ENCODE measurements at places on chromosomes 2 and 18.

DNA sequence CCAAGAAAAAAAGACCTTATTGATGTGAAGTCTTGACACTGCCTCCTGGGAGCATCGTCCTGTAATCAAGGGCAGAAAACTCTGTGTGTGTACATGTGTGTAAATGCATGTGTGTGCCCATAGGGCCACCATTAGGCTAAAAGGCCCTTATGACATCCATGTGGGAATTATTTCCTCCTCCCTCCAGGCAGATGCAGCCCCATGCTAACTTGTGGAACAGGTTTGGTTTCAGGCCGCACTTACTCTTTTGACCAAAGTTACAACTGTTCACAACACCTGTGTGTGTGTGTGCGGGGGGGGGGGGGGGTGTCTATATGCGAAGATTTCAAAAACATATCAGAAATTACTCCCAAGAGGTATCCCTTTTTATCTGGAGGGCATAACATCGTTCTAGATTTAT is 87.4 kb upstream of the SLC14A2 start:
- no peak for DNase-seq

DNA sequence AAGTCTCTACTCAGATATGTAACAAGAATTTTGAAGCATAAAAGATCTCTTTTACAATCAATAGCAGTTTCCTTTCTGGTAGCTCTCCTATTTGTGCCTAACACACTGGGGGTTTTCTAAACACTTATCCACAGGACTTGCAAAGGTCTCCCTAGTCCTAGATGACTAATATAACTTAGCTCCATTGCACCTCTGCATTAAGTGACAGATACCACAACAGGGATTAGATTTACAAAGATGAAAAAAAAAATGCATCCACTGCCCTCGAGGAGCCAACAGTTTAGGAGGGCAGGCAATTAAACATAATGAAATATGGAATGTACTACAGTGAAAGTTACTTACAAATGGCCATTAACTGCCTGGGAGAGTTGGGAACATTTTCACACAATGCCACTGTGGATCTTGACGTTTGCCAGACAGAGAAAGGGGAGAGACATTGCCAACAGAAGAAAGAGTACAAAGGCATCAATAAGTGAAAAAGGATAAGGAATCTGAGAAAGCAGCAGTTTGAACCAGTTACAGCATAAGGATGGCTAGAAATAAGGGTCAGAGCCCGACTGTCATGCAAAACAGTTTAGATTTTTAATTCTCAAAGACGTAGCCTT is 14.3 kb downstream of the PPP3R1 start:
- DNase-seq, result no peak

- DNase-seq, result no peak
Measured at GRCh38 chr18:63297687-63298399, 21.7 kb downstream of the BCL2 start.

DNA sequence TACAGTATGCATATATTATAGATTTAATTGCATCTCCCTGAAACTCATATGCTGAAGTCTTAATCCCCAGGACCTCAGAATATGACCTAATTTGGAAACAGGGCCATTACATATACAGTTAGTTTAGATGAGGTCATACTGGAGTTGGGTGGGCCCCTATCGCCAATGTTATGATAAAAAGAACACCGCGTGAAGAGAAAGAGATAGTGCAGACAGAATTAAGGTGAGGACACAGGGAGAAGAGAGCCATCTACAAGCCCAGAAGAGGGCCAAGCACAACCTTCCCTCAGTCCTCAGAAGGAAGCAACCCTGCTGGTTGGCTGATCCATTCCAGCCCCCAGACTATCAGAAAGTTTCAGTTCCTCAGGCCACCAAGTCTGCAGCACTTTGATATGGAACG is 311.9 kb upstream of the RAB6C start:
- no peak for DNase-seq

DNA sequence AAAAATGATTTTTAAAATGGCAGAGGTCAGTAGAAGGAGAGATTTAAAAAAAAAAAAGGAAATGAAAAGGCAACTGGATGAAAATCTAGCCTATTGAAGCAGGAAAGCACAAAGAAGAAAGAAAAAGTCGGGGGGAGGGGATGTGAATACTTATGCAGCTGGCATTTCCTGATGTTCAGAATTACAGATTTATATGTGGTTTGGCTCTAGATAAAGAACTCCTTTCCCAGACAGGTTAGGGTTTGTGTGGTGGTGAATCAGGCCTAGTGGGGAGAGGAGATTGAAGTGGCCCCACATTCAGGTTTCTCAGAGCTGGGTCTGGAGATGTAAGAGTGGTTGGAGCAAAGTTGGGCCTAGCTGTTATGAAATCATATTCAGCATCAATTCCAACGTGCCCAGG is 394.4 kb downstream of the FIGN start:
- DNase-seq, result no peak

- DNase-seq, result no peak
Measured at GRCh38 chr2:69605284-69605683, 38.3 kb downstream of the AAK1 start.

GRCh38 chr2:186946896-186947467 is 98.0 kb upstream of the ZSWIM2 start:
- DNase-seq, result no peak

DNA sequence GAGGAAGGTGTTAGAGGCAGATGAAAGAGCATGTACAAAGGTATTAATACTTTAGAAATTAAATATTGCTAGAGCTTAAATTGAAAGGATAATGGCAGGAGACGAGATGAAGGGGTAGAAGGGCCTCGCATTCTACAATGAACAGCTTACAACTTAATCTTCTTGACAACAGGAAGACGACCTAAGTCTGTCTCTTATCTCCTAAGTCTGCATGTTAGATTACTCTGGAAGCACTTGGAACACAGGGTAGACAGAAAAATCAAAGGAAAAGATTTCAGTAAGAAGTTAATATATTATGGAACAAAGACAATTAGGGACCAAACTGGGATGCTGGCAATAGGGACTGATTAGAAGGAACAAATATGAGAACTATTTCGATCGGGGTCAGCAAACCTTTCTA is 34.9 kb downstream of the SMC6 start:
- no peak for DNase-seq

GRCh38 chr18:72542984-72543356 is 1.2 kb downstream of the CBLN2 start:
- DNase-seq, result no peak

GRCh38 chr2:67414867-67415266 is 17.7 kb downstream of the ETAA1 start:
- DNase-seq, result no peak

- DNase-seq, result no peak
Measured at GRCh38 chr2:17124575-17125318, 393.5 kb downstream of the RAD51AP2 start.

- no peak for DNase-seq
Measured at GRCh38 chr2:229287823-229288222, 16.7 kb upstream of the PID1 start.

DNA sequence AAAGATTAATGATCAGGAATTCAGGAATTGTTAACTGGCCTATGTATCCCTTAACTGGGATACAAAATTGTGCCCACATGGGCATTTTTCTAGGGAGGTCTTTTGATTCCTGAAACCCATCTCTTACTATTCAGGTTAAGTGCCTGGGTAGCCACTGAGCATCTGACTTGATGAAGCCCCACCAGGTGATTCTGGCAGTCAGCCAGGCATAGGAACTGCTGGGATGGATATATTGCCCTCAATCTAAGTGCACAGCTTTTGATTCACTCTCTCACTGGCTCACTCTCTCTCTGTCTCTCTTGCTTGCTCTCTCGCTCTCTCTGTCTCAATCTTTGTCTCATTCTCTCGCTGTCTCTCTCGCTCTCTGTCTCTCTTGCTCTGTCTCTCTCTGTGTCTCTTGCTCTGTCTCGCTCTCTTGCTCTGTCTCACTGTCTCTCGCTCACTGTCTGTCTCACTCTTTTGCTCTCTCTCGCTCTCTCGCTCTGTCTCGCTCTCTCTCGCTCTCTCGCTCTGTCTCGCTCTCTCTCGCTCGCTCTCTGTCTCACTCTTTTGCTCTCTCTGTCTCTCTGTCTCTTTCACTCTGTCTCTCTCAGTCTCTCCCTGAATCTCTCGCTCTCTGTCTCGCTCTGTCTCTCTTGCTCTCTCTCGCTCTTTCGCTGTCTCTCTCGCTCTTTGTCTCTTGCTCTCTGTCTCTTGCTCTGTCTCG is 22.3 kb downstream of the INPP1 start:
- DNase-seq, result no peak

DNA sequence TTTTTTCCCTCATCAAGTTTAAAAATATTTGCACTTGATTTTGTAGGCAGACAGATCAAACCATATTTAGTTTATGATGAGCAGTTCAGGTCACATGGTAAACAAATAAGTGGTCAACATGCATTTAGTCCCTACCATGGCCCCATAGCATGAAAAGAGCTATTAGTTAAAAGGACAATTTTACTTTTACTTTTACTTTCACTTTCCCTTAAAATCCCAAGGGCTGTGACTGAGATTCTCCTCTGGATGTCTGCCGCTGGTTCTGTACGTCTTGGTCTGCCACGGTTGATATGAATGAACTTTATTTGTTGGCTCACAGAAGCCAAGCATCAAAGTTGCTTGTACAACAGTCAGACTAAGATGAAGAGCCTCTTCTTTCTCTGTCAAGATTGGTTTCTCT is 626.2 kb upstream of the CDH7 start:
- no peak for DNase-seq

DNA sequence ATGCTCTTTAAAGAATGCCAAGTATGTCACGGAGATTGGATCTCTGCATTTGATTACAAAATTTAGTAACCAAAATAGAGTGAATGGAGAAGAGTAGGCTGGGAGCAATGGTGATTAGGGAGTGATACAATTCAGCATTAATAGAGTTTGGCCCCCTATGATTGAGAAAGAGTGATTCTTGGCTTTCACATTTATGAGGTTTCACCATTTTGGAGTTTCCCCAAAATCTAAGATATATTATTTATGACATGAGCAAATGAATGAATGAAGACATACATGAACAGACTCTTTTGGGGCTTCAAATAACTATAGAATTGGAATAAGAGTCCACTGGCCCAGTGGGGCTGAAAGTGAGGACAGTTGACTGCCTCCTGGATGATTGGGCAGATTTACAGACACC is 255.2 kb downstream of the LPIN1 start:
- no peak for DNase-seq

Data from activated T-cell treated with anti-CD3 and anti-CD28 coated beads, Interleukin-2, amount 50 U/mL, for 72 hours (primary cell).